Activated CD4-positive, alpha-beta T cell treated with anti-CD3 and anti-CD28 coated beads, Interleukin-2, Interleukin-4, amounts not matched to agents 100 ng/mL and 50 ng/mL, durations not matched to agents 16 hours and 8 hours (primary cell): ENCODE measurements at places on chromosomes 7 and 10.

GRCh38 chr7:26625286-26625685 is 239.1 kb downstream of the SKAP2 start:
- DNase-seq = no peak

- no peak for DNase-seq
These were observed 294.2 kb downstream of the IPMK start for GRCh38 chr10:57973451-57973850.

- DNase-seq = no peak
These were observed 7.7 kb downstream of the ASB10 start for GRCh38 chr7:151179287-151179860.

- DNase-seq = peak; percentile 50
These were observed 89.8 kb downstream of the CREM start for GRCh38 chr10:35216303-35216905.

DNA sequence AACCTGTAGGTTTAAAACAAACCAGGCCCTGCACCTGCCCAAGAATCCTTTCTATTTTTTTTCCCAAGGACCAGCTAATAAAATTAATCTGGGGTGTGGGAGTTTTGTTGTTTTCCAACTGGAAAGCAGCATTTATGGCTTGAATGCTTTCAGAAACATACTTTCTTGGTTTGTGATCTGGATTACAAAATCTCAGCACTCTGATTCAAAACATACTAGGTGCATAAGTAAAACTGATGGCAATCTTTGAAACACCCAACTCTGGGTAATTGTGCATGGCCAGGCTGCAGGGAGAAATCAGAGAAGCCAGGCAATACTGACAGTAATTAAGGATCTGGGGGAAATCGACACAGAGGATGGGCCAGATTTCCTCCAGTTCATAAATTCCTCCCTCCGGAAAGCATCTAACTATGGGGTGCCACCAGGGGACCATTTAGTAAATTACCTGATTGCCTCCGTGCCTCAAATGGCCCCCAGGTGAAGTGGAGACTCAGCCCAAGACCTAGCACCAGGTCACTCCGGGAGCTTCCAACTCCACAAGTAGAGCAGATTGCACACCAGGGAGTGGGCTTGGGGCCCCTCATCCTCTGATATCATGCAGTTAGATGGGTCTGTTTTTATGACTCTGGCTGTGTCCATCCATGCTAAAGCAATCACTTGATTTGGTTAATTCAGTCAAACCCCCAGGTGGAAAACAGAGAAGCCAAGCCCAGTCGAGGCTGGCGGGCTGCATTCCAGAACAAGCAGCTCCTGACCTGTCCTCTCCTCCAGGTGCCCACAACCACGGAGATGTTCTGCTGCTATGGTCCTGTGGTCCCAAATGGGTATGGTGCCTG is 15.2 kb upstream of the C10orf53 start:
- no peak for DNase-seq

GRCh38 chr7:124497176-124497575 is 268.4 kb downstream of the GPR37 start:
- DNase-seq = no peak
